ENCODE measurements at places on chromosomes 1 and 21.

DNA sequence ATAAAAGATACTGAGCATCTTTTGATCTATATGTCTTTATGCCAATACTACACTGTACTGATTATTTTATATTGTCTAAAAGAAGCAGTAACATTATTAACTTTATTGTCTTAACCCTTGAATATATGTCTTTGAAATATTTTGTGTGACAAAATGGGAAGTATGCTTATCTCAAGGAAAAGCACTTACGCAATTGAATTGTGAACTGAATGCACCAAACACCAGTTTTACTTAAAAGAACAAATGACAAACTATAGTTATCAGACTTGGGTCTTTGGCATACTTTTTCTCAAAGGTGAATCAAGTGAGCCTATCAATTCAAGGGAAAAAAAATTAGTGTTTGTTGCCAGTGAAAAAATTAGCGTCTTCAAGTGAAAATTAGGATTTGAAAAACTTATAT lies 9.2 kb upstream of the SLC6A9 start:
- no peak for DNase-seq

DNA sequence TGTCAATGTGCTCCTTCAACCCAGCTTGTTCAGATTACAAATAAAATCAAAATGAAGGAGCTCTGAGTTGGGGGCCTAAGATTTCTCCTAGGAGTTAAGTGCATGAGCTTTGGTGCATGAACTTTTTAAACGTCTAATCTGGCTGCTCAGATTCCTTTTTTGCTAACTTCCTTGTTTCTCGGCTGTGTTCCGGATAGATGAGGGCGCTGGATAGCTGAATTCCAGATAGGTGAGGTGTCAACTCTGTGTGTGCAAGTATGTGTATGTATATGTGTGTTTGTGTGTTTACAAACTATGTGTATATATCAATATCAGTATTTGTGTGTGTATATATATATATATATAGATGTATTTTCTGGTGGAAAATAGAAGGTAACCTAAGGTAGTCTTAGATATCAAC lies 37.5 kb upstream of the RCAN3 start:
- no peak for DNase-seq

DNA sequence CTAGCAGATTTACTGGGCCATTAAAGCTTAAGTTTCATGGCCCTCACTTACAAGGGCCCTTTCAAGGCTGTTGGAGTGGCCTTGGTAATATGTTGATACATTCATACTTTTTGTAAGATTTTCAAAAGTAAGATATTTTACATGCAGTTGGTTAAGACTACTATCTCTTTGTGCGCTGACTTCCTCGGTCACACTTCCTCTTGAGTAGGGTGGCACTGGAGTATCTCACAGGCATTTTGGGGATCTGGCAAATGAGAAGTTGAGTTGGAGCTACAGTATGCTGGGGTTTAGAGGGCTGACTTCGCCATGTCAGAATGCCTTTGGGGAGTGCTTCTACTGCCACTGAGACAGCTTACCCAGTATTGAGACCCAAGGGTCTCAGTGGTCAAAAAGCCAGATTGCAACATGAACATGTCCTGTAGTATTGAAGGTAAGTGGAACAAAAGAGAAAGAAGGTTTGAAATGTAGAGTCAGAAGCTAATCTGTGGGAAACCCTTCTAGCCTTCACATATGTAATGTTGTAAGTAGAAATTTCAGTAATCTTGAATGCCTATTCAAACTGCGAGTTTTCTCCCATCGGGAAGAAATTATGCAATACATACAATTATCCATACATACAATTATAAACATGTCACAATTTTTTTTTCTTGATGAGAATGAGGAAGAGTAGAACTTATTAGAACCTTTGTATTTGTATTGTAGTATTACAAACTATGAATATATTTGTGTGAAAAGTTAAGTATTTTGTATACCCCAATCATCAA lies 32.3 kb upstream of the RALGPS2 start:
- DNase-seq: no peak

DNA sequence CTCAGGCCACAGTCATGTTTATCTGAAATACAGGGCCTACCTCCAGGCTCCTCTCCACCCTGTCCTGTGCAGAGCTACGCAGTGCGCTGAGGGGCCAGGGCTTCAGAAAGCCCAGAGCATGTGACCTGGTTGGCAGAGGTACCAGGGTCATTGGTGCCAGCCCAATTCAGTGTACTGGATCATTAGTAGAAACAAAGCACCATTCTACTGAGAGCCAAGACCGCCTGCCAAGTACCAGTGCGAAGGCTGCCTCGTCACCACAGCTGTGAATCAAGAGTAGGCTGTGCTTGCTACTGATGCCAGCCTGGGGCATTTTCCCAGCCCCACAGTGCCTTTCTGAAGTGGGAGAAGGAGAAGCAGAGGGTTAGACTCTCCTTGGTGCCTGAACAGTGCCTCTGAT lies 59.8 kb downstream of the CAPN9 start:
- DNase-seq: peak; percentile 69

DNA sequence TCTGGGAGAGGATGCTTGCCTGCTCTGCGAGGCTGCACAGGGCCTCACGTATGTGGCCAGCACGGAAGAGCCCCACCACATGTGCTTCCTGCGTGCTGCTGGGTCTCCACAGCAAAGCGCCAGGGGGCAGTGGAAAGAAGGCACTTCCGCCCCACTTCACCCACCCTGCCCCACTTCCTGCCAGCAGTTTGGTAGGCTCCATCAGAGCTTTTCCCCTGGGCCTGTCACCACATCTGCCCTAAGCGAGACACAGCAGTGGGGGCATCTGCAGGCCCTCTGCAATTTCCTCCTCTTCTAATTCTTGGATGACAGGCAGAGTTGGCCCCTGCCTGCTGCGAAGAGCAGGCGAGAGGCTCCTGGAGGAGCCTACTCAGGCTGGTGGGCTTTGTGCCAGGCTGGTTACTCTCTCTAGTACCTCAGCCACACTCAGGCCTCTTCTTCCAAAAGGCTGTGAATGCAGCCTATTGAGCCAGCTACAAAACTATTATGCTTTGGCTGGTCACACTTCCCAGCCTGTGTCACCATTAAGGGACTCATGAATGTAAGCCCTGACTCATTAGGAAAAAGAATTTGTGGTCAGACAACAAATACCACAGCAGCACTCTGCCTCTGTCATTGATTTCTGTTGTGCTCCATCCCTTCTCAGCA lies 25.0 kb downstream of the CD244 start:
- DNase-seq: peak; percentile 71
